ENCODE measurements at places on chromosomes 1 and 21. TPM values are rescaled to one million over a fixed set of nuclear protein-coding genes. Genes with fewer than 3 reads are reported as not detected.

GRCh38 chr1:25863486-25864262 lies 4.4 kb upstream of the AUNIP start:
- DNase-seq, result no peak

- no peak for DNase-seq
Observed at GRCh38 chr1:43270421-43271095, 775 bp downstream of the TMEM125 start.

The JAM2 gene
- polyA plus RNA-seq, result 0.14 TPM

The NLRP3 gene
- 0.08 TPM for polyA plus RNA-seq

The S100A7A gene
- not detected for polyA plus RNA-seq
